ENCODE measurements at places on chromosomes 11 and 22.

DNA sequence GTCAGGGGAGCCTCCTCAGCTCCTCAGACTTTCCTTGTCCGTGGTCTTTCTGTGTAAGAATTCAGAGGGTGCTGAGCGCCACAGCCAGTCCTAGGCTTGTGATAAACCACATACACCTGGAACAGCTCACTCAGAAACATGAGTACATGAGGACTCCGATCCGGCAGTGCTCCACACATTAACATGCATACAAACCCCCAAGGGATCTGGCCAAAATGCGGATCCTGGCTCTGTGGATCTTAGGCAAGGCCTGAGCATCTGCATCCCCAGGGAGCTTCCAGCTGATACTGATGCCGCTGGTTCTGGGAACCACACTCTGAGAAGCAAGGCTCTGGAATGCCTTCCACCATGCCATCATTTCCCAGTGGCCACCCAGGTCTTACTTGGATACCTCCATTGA is 20.6 kb upstream of the OPCML start:
- DNase-seq = no peak

DNA sequence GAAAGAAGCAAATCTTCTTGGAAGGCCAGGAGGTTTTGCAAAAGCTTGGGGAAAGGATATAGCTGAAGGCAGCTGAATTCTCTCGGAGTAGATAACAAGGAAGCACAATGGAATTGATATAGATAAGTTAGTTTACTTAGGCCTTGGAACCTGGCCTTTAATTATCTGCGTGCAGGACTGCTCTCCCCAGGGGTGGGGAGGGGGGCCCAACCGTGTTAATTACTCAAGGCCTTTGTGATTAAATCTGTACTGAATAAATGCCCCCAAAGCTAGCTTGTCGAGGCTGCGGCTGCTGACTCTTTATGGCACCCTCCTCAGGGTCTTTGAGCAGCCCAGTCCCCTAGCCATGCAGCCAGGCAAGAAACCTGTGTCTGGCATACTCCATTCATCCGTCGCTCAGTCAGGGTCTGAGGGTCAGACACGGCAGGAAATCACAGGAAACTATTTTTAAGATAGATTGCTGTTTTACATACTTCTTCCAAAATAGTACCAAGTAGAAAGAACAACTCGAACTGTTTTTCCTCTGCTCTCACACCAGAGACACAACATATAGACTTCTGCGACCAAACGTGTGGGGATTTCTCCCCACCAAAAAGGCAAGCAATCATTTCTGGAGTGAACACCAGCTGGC is 36.5 kb downstream of the MS4A2 start:
- no peak for DNase-seq

DNA sequence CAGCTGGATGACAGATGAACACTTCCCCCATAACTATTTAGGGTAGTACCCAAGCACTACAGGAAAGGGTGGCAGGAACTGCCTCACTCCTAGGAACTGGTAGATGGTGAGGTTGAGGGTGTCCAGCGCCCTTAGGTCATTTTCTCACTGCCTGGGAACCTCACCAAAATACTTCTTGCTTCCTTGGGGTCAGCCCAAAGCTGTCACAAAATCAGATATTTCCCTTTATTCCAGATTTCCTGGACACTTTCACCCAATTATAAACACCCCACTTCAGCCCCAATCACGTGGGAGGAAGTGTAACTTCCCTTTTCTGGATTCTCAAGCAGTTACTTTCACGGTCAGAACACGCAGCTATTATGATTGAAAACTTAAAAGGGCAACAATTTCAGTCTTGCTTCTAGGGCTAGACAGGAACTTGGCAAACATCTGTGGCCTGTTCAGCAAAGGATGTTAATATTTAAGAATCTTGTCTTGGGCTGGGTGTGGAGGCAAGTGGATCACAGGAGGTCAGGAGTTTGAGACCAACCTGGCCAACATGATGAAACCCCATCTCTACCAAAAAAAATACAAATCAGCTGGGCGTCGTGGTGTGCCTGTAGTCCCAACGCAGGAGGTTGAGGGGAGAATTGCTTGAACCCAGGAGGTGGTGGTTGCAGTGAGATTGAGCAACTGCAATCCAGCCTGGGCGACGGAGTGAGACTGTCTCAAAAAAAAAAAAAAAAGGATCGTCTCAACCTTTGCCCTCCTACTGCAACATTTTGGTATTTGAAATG is 4.0 kb downstream of the FTH1 start:
- no peak for DNase-seq

DNA sequence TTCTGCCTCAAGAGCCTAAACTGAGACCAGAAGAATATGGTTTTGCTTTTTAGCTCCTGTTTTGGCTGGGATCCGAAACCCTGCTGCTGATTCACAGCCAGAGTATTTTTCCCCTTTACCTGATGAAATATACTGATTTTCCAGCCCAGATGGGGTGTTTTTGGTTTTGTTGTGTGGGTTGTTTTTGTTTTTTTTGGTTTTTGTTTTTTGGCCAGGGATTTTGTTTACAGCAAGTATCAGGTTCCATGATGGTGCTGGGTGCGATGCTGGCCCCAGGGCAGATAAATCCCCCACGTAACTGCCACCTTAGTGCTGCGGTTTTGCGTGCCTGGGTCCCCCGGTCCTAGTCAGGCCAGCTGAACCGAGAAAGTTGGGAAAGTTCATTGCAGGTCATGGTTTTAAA is 103.7 kb downstream of the ZBTB16 start:
- DNase-seq = no peak

DNA sequence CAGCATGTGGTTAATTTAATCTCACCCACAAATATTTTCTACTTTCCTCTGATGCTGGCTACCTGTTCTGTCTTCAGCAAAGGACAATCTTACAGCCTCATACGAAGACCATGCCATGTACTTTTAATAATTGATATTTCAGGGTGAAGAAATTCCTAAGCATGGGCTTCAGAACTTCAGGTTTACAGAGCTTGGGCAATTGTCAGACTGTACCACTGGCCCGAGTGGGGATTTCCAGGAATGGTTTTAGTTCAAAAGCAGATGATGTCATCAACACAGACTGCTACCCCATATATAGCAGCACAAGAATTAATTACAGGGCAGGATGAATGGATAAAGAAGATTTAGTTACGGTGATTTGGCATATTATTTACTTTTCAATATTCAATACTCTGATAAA is 171.8 kb downstream of the ETS1 start:
- no peak for DNase-seq

- DNase-seq = no peak
Observed at GRCh38 chr11:9046481-9046880, 42.7 kb upstream of the NRIP3 start.

GRCh38 chr11:58957922-58958321 is 18.6 kb downstream of the GLYATL1 start:
- no peak for DNase-seq

DNA sequence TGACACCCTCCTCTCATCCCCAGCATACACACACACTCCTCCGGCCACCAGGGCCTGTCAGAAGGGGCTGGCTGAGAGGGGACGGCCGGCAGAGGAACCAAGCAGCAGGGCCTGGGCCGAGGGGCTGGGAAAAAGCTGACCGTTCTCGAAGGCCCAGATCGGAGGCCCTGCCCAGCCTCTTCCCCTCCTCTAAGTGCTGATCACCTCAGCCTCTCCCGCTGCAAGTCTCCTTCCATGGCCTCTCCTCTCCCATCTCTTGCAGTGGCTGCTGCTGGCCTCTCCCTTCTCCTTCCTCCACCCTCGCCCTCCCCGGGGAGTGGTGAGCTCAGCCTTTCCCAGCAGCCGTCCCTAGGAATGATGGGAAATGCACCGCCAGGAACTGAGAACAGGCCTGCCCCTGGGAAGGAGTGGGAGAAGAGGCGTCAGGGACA is 39.6 kb downstream of the ARRB1 start:
- no peak for DNase-seq

DNA sequence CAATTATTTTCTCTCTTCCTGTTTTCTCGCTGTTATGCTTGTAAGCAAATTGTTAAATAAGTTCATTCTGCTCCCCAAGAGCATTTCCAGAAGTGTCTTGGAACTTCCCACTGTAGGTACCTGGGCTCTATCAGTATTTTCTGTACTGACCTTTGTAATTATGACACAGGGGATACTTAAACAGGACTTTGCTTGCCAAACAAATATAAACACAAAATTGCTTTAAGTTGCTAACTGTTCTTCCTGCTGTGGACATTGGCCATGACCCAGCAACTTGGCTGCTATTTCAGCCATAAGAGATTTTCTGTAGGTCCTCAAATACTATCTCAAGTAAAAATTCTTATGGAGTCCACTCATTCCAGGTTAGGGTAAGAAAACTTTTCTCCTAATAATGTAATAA is 30.1 kb downstream of the SYT9 start:
- no peak for DNase-seq

- peak; percentile 72 for DNase-seq
Observed at GRCh38 chr11:117199053-117199915, at the start of gene TAGLN. Gene TAGLN, plus strand, starts transcription at chr11:117199370. Its CDS starts 3,644 bp downstream, at chr11:117203014.

- DNase-seq = peak; percentile 51
Observed at GRCh38 chr22:29633514-29634312, 30.3 kb downstream of the NF2 start.

- no peak for DNase-seq
Observed at GRCh38 chr11:2518983-2519340, 74.2 kb downstream of the KCNQ1 start.

GRCh38 chr11:10181811-10182210 is 112.2 kb downstream of the SBF2 start:
- DNase-seq = peak; percentile 70

DNA sequence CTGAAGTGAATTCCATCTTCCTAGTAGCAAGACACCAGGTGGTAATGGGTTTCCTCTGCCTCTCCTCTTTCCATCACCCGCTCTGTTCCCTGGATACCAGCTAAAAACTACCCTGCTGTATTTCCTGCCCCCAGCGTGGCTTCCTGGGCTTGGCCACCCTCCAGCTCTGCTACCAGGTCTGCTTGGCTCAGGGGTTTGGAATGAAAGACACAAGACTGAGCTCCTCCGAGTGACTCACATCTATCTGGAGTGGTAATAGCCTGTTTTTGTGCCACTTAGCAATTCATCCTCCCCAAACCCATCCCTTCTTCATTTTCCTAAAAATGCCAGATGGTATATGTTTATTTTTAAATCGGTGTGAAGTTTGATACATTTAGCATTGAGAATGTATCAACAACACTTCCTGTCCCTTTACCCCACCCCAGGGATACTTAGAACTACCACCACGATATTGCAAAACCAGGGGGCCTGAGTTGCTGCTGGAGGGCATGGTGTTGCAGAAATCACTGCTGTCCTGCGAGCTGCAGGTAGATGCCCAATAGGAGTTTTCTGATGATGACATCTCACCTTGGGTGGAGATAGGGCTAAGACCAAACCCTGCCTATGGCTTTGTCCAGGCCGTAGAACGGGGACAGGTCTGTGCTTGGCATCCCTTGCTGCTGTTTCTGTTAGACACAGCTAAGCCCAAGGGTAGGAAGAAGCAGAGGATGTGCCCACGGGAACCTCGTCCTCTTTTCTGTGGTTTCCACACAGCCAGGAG is 7.5 kb upstream of the MICAL3 start:
- peak; percentile 89 for DNase-seq

DNA sequence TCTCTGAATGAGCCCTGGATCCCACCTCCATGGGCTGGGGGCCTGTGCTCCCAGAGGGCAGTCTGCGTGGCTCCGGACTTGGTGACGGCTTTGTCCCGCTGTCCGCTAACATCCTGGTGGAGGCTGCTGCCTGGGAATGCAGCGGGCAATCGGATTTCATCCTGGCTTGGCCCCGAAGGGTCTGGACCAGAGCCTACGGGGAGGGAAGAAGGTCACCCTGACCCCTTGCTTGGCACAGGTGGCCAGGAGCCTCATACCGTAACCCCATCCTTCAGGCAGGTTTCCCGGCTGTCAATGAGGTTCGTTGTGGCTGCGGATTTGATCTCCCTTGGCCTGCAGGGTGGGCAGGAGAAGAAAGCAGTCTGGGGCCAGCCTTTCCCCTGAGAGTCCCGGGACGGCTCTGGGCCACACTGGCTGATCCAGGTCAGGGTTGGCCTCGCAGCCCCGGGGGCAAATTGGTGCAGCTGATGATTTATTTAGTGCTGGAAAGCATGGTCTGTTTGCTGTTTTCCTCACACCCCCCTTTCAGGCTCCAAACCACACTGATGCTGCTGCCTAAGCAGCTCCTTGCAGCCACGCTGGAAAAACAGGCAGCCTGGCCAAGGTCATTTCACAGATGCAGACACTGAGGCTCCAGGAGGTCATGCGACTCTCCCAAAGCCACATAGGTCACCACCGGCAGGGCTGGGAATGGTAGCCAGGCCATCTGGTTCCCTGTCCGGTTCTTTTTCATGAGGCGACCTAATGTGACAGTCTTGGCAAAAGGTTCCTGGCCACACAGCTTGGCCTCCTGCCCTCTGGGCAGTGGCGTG is 15.0 kb downstream of the PRDM11 start:
- DNase-seq = no peak

DNA sequence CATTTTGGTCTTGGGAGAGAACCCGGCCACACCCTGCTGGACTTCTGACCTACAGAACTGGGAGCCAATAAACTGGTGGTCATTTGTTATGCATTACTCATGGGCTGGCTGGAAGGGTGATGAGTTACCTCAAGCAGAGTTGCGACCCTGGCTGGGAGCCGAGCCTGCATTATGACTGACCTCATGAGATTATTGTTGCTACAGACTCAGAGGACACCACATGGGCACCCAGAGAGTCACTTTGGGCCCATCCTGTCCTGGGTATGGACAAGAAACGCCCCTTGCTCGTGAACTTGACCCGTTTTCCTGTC is 531.7 kb downstream of the TBC1D22A start:
- peak; percentile 32 for DNase-seq

- DNase-seq = peak; percentile 4
Observed at GRCh38 chr11:103420593-103420992, 311.4 kb downstream of the DYNC2H1 start.

DNA sequence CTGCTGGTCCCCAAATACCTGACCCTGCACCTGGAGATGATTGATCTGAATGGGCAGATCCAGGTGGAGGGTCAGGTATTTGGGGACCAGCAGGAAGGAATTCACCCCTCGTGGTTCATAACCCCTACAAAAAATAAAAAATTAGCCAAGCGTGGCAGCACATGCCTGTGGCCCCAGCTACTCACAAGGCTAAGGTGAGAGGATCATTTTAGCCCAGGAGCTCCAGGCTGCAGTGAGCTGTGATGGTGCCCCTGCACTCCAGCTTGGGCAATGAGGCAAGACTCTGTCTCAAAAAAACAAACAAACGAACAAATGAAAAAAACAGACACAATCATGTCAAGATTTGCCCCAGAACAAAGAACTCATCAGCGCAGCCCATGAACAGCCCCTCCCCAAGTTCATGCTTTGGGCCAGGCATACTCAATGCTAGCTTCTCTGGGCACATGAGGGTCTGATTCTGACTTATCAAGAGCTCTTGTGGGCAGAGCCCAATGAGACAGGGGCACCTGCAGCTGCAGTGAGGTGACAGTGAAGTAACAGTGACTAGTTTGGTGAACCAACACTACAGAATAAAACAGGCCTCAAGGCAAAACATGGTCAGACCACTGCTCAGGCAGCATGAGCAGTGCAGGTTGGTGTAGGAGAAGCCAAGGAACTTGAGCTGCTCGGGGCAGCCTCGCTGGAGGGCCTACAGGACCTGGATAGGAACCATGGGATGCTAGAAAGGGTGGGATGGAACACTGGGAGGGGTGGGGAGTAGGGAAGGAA is 10.2 kb upstream of the FCHSD2 start:
- DNase-seq = no peak

GRCh38 chr11:44607319-44607962 is 42.0 kb downstream of the CD82 start:
- no peak for DNase-seq

Data from RKO (cell line).